ENCODE measurements at places on chromosomes 4 and X.

- no peak for DNase-seq
- no peaks in the 10 kb centered on the region for H3K36me3 ChIP-seq
- no peaks in the 10 kb centered on the region for H3K4me1 ChIP-seq
- H3K27me3 ChIP-seq, result no peaks in the 10 kb centered on the region
- no peak overlapping the region for H3K4me3 ChIP-seq
- no peak overlapping the region for H3K27ac ChIP-seq
These were observed 114.9 kb downstream of the VSIG4 start for GRCh38 chrX:65925005-65925404.

GRCh38 chr4:140448830-140449229, 21.4 kb upstream of the CLGN start:
- no peaks in the 10 kb centered on the region for H3K27me3 ChIP-seq
- no peak for DNase-seq
- no peaks in the 10 kb centered on the region for H3K4me1 ChIP-seq
- H3K4me3 ChIP-seq, result no peak overlapping the region
- no peaks in the 10 kb centered on the region for H3K36me3 ChIP-seq

DNA sequence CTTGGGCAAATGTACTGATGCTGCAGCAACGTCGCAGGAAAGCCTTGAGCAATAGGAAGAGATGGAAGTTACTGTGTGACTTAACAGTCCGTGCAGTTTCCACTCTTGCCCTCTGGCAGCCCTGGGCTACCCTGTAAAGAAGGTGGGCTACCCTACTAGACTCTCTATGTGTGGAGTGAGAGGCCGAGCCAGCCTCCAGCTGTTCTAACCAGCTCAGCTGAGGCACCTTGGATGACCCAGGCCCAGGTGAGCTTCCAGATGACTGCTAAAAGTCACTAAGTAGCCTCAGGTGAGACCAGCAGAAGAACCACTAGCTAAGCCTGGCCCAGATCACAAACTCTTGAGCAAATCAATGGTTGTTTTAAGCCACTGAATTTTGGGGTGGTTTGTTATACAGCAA, 34.9 kb upstream of the PPP2R2C start:
- DNase-seq, result no peak
- H3K36me3 ChIP-seq, result no peaks in the 10 kb centered on the region
- no peaks in the 10 kb centered on the region for H3K27me3 ChIP-seq

DNA sequence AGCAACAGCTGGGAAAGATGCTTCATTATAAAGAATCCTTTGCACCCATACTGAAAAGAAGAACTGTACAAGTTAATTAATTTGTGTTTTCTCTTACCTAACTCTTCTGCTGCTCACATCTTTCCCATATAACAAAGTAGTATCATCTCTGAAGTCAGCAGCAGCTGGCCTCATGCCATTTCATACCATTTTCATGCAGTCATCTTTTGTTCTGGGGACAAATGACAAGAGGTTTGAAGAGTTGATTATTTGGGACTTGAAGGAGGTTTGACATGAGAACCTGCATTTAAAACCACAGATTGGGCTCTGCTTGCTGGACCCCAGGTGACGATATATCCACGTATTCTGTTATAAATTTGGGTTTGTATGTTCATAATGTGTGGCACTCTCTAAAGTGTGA, 430.3 kb downstream of the SPRY1 start:
- DNase-seq, result no peak
- no peak overlapping the region for H3K4me3 ChIP-seq
- H3K27me3 ChIP-seq, result peaks cover 2% of the 10 kb centered on the region
- no peak overlapping the region for H3K27ac ChIP-seq
- H3K4me1 ChIP-seq, result no peaks in the 10 kb centered on the region

- no peaks in the 10 kb centered on the region for H3K27me3 ChIP-seq
- no peak for DNase-seq
- H3K4me3 ChIP-seq, result no peak overlapping the region
- H3K27ac ChIP-seq, result no peak overlapping the region
These were observed 45.3 kb upstream of the KCTD8 start for GRCh38 chr4:44493924-44494323.

GRCh38 chr4:143251779-143252178, 67.1 kb downstream of the USP38 start:
- no peak for DNase-seq
- no peaks in the 10 kb centered on the region for H3K36me3 ChIP-seq
- H3K27me3 ChIP-seq, result no peaks in the 10 kb centered on the region
- H3K4me1 ChIP-seq, result 0 out of 2 replicates have a peak, but pooled peaks cover 2% of the 10 kb centered on the region
- no peak overlapping the region for H3K4me3 ChIP-seq

- no peaks in the 10 kb centered on the region for H3K4me1 ChIP-seq
- DNase-seq, result no peak
- H3K36me3 ChIP-seq, result no peaks in the 10 kb centered on the region
- H3K27ac ChIP-seq, result no peak overlapping the region
- no peaks in the 10 kb centered on the region for H3K27me3 ChIP-seq
- no peak overlapping the region for H3K4me3 ChIP-seq
These were observed 93.3 kb downstream of the PHOX2B start for GRCh38 chr4:41655177-41655576.

GRCh38 chr4:1508161-1509160, 102.2 kb upstream of the NKX1-1 start:
- DNase-seq, result no peak
- no peaks in the 10 kb centered on the region for H3K36me3 ChIP-seq
- H3K27ac ChIP-seq, result no peak overlapping the region
- H3K4me3 ChIP-seq, result no peak overlapping the region
- peaks cover 5% of the 10 kb centered on the region for H3K4me1 ChIP-seq

DNA sequence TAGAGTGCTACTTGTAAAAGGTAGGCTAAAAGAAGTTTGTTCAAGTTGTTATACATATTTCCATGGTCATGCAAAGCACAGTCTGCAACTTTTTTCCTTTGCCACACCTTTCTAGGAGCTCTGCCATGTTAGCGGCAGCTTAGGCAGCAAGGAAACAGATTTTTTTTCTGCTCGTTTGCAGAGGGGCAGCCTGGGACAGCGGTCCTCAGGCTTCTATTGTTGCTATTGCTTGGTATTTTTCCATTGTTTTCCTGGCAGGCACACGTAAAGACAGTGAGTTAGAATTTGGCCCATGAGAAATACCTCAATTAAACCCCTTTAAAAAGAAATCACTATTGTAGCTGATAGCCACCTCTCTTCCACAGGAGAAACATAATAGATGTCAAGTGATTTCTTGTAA, 391.4 kb downstream of the SH2D1A start:
- no peaks in the 10 kb centered on the region for H3K27me3 ChIP-seq
- H3K4me3 ChIP-seq, result no peak overlapping the region
- peaks cover 11% of the 10 kb centered on the region for H3K4me1 ChIP-seq
- no peak for DNase-seq
- no peaks in the 10 kb centered on the region for H3K36me3 ChIP-seq

- H3K27ac ChIP-seq, result no peak overlapping the region
- H3K27me3 ChIP-seq, result peaks cover 1% of the 10 kb centered on the region
- no peak for DNase-seq
- no peak overlapping the region for H3K4me3 ChIP-seq
These were observed 568.8 kb upstream of the TENM3 start for GRCh38 chr4:181674315-181674875.

Data from H1 (cell line).